Frontal cortex (tissue), 4 donors: ENCODE measurements at places on chromosomes 5 and 9. TPM values are rescaled to one million over a fixed set of nuclear protein-coding genes. Genes with fewer than 3 reads are reported as not detected.

DNA sequence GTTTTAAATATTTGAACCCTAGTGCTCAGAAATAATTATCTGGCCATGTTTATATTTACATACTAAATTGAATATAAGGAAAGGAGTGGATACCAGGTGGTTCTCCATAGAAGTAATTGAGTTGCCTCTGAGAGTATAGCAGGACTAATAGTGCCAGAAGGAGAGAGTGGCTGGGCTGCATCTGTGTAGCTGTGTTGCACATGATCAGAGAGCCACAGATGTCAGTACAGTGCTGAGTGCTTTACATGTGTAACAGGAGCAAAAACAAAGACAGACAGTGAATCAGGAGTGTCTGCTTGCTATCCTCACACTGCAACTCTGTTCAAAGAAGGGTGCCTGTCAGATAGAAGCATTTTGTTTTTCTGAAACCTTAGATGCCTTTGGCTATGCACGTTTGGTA, 353.9 kb upstream of the PAPPA start:
- DNase-seq = no peak

- no peak for DNase-seq
Measured at GRCh38 chr5:76406014-76406413, 2.9 kb downstream of the IQGAP2 start.

GRCh38 chr9:126205845-126206498, 120.7 kb upstream of the MVB12B start:
- no peak for DNase-seq

- DNase-seq = no peak
Measured at GRCh38 chr5:1877103-1878049, 5.3 kb downstream of the IRX4 start.

GRCh38 chr5:76811214-76811613, 7.6 kb upstream of the F2RL1 start:
- DNase-seq = no peak

DNA sequence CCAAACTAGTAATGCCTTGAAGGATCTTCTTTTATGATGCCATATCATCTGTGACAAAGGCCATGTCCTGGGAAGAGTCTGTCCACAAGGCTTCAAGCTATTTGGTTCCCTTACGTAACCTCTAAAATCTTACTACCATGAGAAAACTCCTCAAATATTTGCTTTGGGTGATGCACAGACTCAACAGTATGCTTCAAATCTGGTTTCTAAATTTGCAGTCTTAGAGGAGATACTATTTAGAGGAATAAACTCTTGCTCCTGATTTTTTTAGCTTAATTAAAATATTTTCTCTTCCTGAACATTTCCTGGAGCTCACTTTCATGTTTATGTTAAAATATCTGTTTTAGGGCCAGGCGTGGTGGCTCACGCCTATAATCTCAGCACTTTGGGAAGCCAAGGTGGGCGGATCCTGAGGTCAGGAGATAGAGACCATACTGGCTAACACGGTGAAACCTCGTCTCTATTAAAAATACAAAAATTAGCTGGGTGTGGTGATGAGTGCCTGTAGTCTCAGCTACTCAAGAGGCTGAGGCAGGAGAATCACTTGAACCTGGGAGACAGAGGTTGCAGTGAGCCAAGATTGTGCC, 28.2 kb downstream of the TRPC7 start:
- no peak for DNase-seq

GRCh38 chr9:37301042-37301853, 121.2 kb upstream of the GRHPR start:
- no peak for DNase-seq

DNA sequence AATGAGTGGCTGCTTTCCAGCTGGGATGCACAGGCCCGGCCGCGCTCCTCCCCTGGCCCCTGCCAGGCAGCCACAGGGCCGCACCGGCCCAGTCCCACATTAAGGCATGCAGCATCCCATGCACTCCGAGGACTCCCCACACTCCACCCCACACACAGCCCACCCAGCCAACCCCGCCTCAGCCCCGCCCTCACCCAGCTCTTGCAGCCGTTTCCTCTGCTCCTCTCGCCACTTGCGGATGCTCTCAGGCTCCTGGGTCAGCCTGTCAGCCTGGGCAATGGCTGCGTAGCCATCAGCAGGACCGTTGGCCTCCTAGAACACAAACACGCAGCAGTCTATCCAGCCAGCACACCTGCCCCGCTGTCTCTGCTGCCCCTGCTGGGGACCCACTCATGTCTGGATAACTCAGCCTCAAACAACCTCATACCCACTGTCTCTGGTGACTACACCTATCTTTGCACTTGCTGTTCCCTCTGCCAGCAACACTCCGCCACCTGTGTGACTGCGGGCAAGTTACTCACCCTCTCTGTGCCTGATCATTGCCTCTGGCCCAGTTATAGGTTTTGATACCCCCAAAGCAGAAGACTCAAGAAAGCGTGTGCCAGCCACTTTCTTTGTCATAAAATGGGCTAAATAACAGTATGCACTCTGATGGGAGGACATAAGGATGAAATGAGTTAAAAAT, 9.3 kb downstream of the HIGD2A start:
- DNase-seq = no peak

DNA sequence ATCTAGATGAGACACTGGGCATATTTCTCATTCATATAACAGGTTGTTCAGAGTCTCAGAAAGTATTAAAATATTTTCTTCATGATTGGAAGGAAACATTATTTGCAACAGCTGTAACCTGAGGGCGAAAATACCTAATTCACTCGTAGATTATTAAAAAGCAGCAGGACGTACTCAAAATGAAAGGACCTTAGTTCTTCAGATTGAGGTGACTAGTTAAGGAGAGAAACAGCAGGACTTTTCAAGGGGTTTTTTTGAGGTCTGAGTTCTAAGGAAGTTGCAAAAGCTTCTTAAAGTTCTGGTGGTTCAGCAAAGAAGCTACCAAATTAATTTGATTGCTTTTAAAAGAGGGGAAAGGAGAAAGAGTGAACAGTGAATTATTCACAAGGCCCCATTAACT, 174.9 kb downstream of the TMEM161B start:
- no peak for DNase-seq

Gene STARD4
- total RNA-seq = 37.1 TPM

Gene LTC4S
- 1.6 TPM for total RNA-seq

Gene MEIKIN
- total RNA-seq = not detected

Gene MSANTD3
- 75.4 TPM for total RNA-seq

Gene PCDHGA5
- 5.7 TPM for total RNA-seq
